ENCODE measurements at places on chromosomes 6 and 20.

DNA sequence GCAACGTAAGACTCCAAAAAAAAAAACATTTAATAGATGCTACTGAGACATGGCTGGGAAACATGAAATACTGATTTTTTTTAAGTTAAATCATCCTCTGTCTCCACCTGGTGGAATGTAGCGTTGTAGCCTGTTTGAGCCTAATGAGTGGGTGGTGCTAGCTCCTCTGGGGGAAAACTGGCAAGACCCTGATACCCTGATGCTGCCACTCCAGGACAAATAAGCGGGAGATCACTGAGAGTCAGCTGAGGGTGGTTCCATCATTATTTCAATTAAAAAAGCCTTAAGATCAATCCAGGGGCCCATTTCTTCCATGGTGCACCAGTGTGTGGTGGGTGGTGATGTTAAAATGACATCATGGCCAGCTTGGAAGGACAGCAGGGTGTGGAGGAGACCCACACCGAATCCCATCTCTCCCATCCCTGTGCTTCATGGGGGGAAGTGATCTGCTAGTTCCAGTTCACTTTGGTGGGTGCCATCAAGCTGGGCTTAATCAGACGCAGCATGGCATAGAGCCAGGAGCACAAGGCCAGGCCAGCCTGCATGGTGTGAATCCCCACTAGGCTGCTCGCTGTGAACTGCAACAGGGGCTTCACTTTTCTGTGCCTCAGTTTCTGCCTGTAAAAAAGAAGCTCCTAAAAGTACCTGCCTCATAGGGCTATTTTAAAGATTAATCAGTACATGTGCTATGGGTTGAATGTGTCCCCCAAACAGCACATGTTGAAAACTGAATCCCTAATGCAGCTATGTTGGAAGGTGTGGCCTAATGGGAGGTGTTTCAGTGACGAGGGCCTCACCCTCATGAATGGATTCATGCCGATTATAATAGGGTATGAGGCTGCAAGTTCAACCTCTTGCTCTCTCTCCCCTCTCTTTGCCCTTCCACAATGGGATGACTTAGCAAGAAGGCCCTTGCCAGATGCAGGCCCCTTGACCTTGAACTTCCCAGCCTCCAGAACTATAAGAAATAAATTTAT, 13.0 kb upstream of the MRPS10 start:
- DNase-seq: no peak
- H3K27ac ChIP-seq: no peak overlapping the region
- no peaks in the 10 kb centered on the region for H3K27me3 ChIP-seq
- H3K36me3 ChIP-seq: peaks cover 74% of the 10 kb centered on the region
- H3K4me1 ChIP-seq: no peaks in the 10 kb centered on the region

GRCh38 chr6:158041370-158041769, 59.7 kb downstream of the SYNJ2 start:
- H3K4me1 ChIP-seq: peaks cover 15% of the 10 kb centered on the region
- H3K36me3 ChIP-seq: no peaks in the 10 kb centered on the region
- H3K4me3 ChIP-seq: no peak overlapping the region
- H3K27me3 ChIP-seq: no peaks in the 10 kb centered on the region
- DNase-seq: no peak

- no peaks in the 10 kb centered on the region for H3K36me3 ChIP-seq
- no peaks in the 10 kb centered on the region for H3K4me1 ChIP-seq
- H3K27ac ChIP-seq: no peak overlapping the region
- DNase-seq: no peak
- H3K4me3 ChIP-seq: no peak overlapping the region
These were observed 91.2 kb upstream of the GLP1R start for GRCh38 chr6:38957426-38957825.

- H3K4me3 ChIP-seq: no peak overlapping the region
- H3K27me3 ChIP-seq: peaks cover 5% of the 10 kb centered on the region
- peak; percentile 29 for DNase-seq
- peaks cover 20% of the 10 kb centered on the region for H3K4me1 ChIP-seq
- H3K27ac ChIP-seq: no peak overlapping the region
These were observed 52.1 kb downstream of the YTHDF1 start for GRCh38 chr20:63163596-63164483.

DNA sequence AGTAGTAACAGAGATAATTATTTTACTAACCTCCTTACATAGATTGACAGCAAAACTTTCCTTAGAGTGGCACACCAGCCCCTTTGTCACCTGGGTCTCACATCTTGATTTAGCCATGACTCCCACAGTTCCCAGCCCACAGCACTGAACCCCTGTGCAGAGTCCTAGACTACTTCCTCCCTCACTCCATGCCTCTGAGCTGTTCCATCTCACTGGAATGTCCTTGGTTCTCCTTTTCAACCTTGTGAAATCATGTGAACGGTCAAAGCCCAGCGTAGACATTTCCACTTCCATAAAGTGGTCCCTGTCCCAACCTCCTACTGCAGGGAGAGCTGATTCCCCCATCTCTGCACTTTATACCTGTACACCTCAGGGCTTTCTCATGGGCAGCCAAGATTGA, 19.7 kb downstream of the CGA start:
- no peaks in the 10 kb centered on the region for H3K4me1 ChIP-seq
- no peak overlapping the region for H3K4me3 ChIP-seq
- no peak for DNase-seq
- no peaks in the 10 kb centered on the region for H3K36me3 ChIP-seq
- no peak overlapping the region for H3K27ac ChIP-seq

DNA sequence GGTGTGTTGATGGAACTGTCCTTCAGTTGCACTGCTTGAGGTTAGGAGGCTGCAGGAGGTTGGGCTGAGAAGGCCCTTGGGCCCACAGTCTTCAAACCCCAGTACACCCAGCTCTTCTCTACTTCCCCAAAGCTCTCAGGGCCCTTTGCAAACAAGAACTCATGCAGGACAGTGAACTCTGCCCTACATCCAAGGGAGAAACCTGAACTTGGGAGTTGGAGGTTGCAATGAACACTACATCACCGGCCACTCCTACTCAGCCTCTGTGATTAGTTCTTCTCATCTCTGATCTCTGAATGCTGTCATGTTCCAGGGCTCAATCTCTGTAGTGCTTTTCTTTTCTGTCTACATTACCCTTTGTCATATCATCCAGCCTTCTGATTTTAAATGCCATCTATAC, 148.5 kb upstream of the PDE7B start:
- DNase-seq: no peak
- H3K4me1 ChIP-seq: no peaks in the 10 kb centered on the region
- no peak overlapping the region for H3K4me3 ChIP-seq
- H3K27me3 ChIP-seq: no peaks in the 10 kb centered on the region

DNA sequence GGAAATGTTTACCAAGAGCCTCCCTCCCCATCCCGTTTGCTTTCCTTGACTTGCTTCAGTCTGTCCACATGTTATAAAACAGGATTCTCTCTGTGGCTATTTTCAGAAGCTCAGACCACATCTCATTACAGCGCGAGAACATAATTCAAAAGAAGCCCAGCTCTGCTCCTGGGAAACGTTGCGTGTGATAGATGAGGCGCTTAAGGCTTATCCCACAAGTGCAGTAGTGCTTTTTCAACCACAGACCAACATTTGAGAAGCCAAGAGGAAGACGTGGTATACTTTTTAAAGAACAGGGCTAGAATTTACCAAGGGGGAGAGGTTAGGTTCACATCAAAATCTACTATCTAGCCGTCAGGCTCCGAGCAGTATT, 239.5 kb downstream of the SLC24A3 start:
- no peak for DNase-seq
- H3K36me3 ChIP-seq: no peaks in the 10 kb centered on the region
- no peak overlapping the region for H3K4me3 ChIP-seq
- no peak overlapping the region for H3K27ac ChIP-seq

DNA sequence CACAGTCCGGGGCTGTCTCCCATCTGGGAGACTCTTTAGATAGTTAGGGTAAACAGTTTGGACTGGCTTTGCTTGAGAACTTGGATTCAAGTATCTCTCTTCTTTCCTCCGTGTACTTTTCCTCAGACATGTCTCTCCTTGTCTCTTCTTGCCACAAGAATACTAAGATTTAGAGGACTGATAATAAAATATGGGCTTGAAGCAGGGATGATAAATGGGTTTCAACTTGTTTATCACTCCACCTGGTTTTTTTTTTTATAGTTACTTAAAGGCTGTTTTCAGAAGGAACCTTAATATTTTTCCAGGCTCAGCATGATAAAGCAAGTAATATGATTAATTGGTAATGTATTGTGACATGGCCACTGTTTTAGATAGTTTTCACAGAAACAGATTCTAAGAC, 40.9 kb upstream of the KIF13A start:
- no peaks in the 10 kb centered on the region for H3K27me3 ChIP-seq
- peaks cover 8% of the 10 kb centered on the region for H3K4me1 ChIP-seq
- DNase-seq: no peak

- H3K4me1 ChIP-seq: peaks cover 2% of the 10 kb centered on the region
- H3K27ac ChIP-seq: no peak overlapping the region
- H3K27me3 ChIP-seq: no peaks in the 10 kb centered on the region
- no peak for DNase-seq
- peaks cover 33% of the 10 kb centered on the region for H3K36me3 ChIP-seq
- H3K4me3 ChIP-seq: peak overlapping the region; percentile 100
These were observed 589 bp upstream of the PDCD2 start for GRCh38 chr6:170584954-170585498.

GRCh38 chr6:143336446-143337152, 113.9 kb downstream of the ADAT2 start:
- H3K4me3 ChIP-seq: no peak overlapping the region
- no peaks in the 10 kb centered on the region for H3K36me3 ChIP-seq
- H3K4me1 ChIP-seq: no peaks in the 10 kb centered on the region
- H3K27me3 ChIP-seq: no peaks in the 10 kb centered on the region

DNA sequence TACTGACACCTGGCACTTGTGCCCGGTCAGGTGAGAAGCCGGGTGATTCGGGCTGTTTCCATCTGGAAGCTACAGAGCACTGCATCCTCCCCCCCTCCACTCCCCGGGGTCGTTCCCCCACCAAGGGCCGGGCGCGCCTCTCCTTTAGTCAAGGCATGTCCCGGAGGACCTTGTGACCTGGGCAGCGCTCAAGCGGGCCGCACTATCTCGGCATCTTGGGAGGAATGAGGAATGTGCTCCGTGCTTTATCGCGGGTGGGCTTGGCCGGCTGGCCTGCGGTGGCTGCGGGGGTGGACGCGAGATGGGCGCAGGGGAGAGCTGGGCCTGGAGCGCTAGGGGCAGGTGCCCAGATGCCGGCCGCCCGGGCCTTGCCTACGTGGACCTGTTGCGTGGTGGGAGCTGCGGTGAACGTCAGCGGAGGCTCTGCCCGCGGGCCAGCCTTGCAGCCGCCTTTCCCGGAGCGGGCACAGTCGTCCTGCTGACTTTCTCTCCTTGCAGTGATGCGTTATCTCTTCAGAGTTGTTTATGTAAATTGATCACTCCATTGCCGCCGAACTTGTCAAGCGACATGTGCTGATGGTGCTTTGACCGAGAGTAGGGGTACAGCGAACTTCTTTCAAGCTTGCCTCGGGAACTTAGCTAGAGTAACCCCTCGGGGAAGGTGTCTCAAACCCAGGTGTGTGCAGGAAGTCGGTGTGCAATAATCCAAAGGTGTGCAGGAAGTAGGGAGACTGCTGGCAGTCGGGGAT, 1.1 kb downstream of the LRRC1 start:
- H3K27ac ChIP-seq: no peak overlapping the region
- peak overlapping the region; percentile 81 for H3K4me3 ChIP-seq
- H3K36me3 ChIP-seq: no peaks in the 10 kb centered on the region
- DNase-seq: peak; percentile 40

DNA sequence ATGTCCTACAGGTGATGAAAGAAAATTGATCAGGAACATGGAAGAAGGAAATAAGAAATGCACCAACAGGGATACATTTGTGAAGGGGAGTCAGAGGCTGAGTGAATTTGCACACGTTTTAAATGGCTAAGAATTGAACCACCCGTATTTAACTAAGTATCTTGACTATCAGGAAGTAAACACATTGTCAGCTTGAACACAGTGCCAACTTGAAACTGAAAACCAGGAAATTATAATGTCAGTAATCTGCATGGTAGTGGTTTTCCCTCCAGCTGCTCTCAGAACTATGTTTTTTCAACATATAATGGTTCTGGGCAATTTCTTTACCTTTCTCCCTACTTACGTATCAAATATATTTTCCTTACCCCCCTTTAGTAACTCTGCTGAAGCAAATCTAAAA, 366.5 kb upstream of the POU3F2 start:
- no peak overlapping the region for H3K27ac ChIP-seq
- no peaks in the 10 kb centered on the region for H3K36me3 ChIP-seq
- no peak for DNase-seq

DNA sequence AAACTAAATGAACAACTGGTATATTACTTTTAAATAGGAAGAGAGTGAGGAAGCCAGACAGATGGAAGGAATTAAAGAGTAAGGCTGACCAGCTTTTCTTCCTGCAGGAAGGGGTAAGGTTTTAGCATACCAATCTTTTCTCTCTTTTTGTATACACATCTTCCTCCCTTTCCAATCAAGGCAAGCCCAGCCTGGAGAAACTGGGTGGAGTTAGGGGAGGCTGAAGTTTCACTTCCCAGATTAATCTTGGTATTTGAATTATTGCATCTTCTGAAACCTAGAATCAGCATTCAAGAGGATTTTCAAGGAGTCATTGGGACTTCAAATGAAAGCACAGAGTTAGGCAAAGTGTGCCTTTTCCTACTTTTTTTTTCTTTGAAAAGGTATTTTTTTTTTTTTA, 33.1 kb downstream of the TMEM14A start:
- H3K27me3 ChIP-seq: no peaks in the 10 kb centered on the region
- no peaks in the 10 kb centered on the region for H3K4me1 ChIP-seq
- DNase-seq: no peak
- no peak overlapping the region for H3K27ac ChIP-seq
- no peaks in the 10 kb centered on the region for H3K36me3 ChIP-seq

GRCh38 chr6:21331235-21331634, 262.3 kb upstream of the SOX4 start:
- DNase-seq: no peak
- H3K4me3 ChIP-seq: no peak overlapping the region
- no peaks in the 10 kb centered on the region for H3K27me3 ChIP-seq
- H3K36me3 ChIP-seq: no peaks in the 10 kb centered on the region
- H3K27ac ChIP-seq: no peak overlapping the region

DNA sequence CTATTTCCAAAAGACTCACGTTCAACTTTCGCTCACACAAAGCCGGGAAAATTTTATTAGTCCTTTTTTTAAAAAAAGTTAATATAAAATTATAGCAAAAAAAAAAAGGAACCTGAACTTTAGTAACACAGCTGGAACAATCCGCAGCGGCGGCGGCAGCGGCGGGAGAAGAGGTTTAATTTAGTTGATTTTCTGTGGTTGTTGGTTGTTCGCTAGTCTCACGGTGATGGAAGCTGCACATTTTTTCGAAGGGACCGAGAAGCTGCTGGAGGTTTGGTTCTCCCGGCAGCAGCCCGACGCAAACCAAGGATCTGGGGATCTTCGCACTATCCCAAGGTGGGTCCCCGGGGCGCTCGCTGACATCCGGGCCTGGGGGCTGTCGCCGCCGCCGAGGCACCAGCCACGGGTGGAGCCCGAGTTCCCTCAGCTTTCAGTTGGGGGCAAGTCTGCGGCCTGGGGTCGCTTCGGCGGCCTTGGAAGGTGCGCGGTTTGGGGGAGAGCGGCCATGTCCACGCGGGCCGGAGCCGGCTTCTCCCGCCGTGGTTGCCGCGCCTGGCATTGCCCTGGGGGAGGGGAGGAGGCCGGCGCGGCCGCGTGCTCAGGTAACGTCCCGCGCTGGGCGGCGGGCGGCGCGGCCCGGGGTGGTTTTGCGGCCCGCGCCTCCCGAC, 429 bp downstream of the AMD1 start:
- DNase-seq: peak; percentile 32
- no peaks in the 10 kb centered on the region for H3K27me3 ChIP-seq
- peak overlapping the region; percentile 98 for H3K4me3 ChIP-seq
- H3K27ac ChIP-seq: peak overlapping the region; percentile 79
- peaks cover 13% of the 10 kb centered on the region for H3K36me3 ChIP-seq
- peaks cover 4% of the 10 kb centered on the region for H3K4me1 ChIP-seq

Data from neuronal stem cell (in vitro differentiated cells).